ENCODE measurements at places on chromosomes 6 and 20.

DNA sequence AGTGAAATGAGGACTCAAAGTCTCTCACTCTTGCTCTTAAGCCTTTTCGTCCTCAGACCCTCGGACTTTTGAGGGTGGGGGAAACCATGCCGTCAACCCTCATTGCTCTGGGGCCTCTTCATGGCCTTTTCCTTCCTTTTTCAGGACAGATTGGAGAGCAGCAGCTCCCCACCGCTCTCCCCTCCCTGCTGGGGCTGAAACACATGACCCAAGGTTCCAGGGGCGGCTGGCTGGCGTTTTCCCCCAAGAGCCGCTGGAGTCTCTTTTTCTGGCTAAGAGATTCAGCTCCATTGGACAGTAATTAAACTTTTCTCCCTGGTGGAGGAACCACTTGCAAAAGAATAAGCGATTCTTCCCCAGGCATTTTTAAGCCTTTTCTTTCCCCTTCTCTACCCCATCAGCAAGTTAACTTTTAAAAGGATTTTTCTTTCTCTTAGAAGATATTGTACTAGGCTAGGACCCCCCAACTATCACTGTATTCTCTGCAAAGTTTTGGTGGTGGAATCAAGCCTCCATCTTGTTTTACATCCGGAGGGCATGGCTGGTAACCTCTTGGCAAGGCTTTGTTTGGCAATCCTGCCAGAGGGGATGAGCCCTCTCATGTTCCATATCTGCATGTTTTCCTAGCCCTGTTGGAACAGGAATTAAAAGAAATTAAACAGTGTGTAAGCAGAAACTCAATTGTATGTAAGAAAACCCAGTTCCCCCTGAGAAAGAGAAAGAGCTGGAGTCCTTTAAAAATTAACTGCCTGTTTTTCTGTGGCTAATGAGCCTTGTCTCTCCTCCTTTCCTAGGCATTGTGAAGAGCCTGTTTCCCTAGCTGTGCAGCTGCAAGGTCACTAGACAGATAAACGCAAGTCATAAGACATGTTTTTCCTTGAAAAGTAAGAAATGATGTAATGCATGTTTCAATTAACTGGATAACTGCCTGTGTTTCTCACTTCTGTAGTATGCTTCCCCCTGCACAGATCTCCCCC is 100.8 kb upstream of the GPR6 start:
- DNase-seq, result no peak

- no peak for DNase-seq
These were observed 19.2 kb upstream of the SCP2D1 start for GRCh38 chr20:18794428-18794787.

- no peak for DNase-seq
These were observed 128.8 kb downstream of the QKI start for GRCh38 chr6:163543321-163543720.

- no peak for DNase-seq
These were observed 76.5 kb downstream of the SYNJ2 start for GRCh38 chr6:158058171-158058651.

- DNase-seq, result no peak
These were observed 37.6 kb downstream of the TXLNB start for GRCh38 chr6:139254196-139254595.

DNA sequence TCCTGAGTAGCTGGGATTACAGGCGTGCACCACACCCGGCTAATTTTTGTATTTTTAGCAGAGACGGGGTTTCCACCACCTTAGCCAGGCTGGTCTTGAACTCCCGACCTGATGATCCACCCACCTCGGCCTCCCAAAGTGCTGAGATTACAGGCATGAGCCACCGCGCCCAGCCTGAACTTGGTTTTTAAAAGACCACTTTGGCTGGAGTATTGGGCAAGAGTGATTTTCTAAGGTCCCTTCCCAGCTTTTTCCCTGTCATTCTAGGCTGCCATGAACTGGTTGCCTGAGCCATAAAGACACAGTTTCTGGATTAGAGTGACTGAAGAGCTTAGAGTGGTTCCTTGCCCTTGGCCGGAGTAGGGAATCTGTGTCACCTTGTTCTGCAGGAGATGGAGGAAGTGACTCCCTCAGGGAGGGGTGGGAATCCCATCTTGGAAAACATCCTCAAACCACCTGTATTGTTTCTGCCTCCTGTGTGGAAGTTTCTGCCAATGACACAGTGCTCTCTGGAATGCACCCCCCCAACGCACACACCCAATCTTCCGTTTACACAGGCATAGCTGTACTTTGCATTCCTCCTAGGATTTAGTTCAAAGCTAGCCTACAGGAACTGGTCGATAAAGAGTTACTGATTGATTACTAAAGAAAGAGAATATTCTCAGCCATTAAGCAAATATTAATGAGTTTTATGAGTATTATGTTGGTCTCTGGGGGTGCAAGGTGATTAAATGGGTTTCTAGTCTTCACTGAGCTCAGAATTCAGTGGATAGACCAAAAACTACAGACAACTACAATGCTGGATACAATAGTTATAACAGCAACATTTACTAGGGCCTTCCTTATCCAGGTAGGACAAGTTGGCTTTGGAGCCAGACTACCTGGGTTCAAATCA is 18.2 kb downstream of the BCL2L1 start:
- no peak for DNase-seq

DNA sequence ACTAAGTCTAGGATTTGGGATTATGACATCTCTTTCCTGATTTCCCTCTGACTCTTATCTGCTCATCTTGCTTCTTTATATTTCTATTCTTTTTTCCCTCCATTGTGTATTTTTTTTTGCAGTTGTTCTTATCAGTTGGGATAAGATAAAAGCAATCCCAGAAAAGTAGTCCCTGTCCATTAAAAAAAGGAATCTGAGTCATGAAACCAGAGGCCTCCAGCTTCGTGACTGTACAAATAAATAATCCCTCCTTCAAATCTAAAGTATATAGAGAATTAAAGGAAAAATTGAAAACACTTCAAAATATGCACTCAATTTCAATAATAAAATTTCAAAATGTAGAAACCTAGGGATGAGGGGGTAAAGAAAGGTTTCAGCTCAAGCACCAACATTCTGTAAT is 317.8 kb upstream of the NT5E start:
- no peak for DNase-seq

- no peak for DNase-seq
These were observed 253.2 kb downstream of the SOX4 start for GRCh38 chr6:21846541-21847451.

DNA sequence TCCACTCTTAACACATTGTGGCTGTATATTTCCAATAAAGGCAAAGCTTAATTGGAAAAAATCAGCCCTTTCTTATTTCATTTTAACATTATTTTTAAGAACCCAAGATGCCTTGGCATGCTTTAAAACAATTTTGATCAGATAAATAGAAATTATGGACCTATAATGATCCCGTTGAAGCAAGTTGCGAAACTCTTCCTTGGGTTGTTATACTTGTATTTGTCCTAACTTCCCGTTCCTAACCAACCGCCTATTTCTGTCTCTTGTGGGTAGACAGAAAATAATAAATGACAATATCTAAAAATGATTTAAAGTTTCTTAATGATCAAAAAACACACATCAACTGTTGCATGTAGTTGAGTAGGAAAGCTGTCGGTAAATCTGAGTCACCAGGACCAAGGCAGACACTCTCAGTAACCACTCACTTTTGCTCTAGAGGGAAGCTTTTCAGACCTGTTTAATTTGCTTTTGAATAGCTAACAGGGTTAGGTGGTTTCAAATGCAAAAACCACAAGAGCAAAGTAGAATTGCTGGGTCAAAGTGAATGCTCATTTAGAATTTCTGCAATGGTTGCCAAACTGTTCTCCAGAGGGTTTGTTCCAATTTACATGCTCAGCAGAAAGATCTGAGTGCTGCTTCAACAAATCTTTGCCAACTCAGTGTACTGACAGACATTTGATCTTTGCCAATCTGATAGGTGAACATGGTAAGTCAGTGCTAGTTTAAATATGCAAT is 34.2 kb upstream of the KCNK5 start:
- DNase-seq, result no peak

DNA sequence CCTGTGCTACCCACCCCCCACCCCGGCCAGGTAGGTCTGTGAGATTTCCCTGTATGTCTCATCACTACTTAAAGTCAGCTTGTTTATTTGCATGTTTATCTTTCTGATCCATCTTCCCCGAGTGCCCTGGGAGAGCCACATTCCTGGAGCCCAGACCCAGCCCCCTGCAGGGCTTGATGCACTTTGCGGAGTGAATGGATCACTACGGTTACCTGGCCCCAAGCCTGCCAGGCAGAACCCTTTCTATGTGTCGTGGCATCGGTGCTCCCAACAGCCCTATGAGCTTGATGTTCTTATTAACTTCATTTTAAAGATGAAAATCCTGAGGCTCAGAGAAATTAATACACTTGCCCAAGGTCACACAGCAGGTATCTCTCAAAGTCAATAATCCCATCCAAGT is 13.6 kb upstream of the SLCO4A1 start:
- DNase-seq, result no peak

- DNase-seq, result no peak
These were observed 59.5 kb downstream of the MANEA start for GRCh38 chr6:95636552-95637431.

DNA sequence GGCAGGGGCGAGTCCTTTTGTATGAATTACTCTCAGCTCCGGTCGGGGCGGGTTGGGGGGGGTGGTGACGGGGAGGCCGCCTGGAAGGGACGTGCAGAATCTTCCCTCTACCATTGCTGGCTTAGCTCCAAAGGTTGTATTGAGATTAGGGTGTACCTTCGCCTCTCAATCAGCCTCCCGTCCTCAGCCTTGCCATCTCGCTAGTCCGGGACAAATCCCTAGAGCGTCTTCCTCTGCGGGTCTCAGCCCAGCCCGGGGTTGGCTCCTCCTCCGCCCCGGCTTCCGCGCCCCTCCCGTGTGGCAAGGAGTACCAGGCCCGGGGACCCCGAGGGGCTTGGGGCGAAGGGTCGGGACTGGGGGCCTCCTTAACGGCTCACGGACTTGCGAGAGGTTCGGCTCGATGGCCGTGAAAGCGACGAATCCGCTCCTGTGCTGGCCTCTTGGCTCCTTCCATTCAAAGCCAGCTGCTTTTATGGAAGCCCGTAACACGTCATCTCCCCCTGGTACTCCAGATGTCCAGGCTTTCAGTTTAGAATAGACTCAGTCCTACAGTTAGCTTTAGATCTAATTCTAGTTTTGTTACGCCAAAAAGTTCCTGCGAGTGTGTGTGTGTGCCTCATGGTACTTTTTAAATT is 636 bp upstream of the EEF1A1 start:
- DNase-seq, result peak; percentile 63

GRCh38 chr6:73694711-73695411 is 1.1 kb upstream of the CD109 start:
- DNase-seq, result no peak

DNA sequence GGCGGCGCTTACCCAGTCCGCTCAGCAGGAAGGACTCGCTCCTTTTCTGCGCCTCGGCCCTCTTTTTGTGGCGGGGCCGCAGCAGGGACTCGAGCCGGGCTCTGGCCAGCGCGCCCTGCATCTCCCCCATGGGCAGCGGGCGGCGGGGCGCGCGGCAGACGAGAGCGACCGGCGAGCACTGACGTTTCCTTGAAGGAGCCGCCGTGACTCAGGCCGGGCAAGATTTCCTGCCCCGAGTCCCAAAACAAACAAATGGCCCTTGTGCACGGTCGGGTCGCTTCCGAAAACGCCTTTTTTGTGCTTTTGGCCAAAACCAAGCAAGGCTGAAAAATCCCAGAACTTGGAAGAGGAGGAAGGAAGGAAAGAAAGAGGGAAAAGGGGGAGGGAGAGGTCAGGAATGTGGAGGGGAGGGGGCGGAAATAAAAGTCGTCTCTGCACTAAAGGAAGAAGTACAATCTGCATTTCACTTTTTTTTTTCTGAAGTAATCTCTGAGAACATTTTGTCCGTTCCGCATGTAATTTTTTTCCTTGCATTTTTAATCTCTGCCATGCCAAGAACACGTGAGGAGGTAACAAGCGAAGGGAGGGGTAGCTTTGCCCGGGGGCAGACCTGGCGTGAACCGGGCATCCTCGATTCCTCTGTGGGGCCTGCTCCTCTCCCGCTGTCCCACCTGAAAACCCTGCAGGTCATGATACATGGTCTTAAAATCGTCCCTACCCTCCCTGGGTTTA is 123.3 kb upstream of the SLC2A12 start:
- peak; percentile 59 for DNase-seq

DNA sequence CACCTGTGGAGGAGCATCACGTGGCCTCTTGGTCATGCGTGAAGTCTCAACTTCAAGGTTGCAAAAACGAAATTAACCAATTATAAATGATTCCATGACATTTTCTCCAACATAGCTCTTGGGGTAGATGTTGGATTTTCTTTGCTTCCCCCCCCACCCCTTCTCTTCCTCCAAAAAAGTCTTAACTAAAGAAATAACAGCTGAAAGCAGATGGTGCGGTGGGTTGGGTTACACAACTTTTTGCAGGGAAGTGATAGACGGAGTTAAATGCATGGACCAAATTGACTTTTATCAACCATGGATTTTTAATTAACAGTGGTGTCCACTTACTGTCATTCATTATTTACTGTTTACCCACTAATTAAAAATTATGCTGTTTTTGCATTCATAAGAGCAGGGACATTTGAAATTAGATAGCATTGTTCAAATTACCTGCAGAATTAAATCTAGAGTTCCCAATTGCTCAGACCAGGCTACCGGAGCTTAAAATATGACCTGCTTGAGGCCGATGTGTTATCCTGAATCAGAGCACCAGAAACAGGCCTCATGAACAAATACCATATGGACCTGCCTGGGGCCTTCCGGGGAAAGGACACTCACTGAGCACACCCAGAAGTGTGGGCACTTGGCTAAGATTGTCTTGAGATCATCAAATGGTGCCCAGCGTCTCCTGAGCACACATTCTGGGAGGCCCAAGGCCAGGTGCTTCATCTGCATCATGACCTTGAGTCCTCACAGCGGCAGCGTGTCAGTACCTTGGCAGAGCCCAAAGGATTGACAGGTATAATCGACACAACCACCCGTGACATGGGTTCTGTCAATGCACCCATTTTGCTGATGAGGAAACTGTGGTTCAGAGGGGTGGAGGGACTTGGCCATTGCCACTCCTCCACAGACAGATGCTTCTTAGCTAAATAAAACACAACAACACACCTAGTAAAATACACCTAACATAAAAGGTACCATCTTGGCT is 41.5 kb downstream of the APCDD1L start:
- DNase-seq, result no peak

DNA sequence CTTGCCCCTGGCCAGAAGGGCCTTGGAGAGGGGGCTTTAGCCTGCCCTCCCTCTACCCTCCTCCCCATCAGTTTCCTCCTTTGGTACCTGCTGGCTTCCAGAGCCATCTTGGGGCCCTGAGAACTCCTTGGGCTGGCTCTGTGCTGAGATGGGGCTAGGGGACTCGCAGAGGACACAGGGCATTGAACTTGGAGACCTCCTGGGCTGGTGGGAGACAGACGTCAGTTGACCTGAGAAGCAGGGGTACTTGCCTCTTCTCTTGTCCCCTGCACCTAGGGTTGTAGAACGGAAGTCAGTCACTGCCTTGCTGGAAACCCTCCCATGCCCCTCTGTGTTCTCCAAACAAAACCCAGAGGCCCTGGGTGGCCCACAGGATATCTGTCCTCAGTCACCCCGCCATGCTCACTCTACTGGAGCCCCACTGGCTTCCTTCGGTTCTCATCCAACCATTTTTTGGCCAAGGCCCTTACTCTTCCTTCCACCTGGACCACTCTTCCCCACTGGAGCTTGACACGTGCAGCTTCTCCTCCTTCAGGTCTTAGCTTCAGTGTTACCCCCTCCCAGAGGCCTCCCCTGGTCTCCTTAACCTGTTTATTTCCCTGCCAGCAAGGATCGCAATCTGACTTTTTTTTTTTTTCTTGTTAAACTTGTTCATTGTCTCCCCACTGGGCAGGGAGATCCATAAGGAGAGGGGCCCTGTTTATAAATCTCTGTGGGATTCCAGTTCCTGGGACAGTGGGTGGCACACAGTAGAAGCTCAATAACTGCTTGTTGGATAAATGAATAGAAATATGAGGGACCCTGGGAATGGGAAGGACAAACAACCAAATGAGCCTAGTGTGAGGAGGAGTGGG is 971 bp downstream of the RBCK1 start:
- DNase-seq, result no peak
